Activated B cell treated with CpG ODN at 0.5 μM for 24 hours (primary cell): ENCODE measurements at places on chromosomes 12 and 14.

- H3K4me1 ChIP-seq, result no peaks in the 10 kb centered on the region
- H3K4me3 ChIP-seq, result no peak overlapping the region
- H3K27me3 ChIP-seq, result peaks cover 1% of the 10 kb centered on the region
- no peak overlapping the region for H3K27ac ChIP-seq
- H3K36me3 ChIP-seq, result no peaks in the 10 kb centered on the region
These were observed 13.2 kb upstream of the SERPINA3 start for GRCh38 chr14:94598816-94599655.

GRCh38 chr14:72450473-72451044, 443.3 kb downstream of the DPF3 start:
- DNase-seq, result no peak
- no peaks in the 10 kb centered on the region for H3K27me3 ChIP-seq

DNA sequence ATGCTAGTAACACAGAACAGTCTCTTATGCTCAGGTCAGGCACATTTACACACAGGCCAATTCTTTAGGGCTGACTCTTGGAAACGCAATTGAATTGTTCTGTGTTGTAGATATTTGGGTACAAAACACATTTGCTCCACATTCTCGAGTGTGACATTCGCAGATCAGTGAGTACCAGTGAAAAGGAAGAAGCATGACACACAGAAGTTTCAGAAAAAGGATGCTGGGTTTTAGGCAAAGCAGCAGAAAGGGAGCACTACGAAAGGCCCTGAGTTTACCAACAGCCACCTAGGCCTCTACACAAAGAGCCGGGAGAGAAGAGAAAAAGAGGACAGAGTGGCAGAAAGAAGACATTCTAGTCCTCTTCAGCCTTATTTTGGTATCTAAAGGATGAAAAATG, 254.4 kb upstream of the BTG1 start:
- peak overlapping the region; percentile 93 for H3K27ac ChIP-seq
- H3K27me3 ChIP-seq, result no peaks in the 10 kb centered on the region
- no peaks in the 10 kb centered on the region for H3K36me3 ChIP-seq
- peaks cover 89% of the 10 kb centered on the region for H3K4me1 ChIP-seq
- peak overlapping the region; percentile 29 for H3K4me3 ChIP-seq

DNA sequence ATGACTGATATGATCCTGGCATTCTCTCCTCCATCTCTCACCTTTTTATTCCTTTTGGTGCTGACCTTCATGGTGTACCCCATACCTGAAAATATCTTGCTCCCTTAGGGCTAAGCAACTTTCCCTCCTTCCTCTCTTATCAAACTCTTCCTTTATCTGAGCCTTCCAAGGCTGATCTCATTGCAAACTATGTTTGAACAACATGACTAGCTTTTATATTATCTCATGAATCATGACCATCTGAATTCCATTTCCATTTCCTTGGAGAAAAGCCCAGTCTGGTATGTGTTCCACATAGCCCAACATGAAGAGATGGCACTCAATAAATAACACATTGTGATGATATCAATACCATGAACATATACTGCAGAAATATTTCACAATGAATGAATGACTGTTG, 111.6 kb downstream of the TSPAN8 start:
- H3K4me3 ChIP-seq, result no peak overlapping the region
- H3K27ac ChIP-seq, result no peak overlapping the region
- no peaks in the 10 kb centered on the region for H3K27me3 ChIP-seq
- no peaks in the 10 kb centered on the region for H3K36me3 ChIP-seq
- no peaks in the 10 kb centered on the region for H3K4me1 ChIP-seq

DNA sequence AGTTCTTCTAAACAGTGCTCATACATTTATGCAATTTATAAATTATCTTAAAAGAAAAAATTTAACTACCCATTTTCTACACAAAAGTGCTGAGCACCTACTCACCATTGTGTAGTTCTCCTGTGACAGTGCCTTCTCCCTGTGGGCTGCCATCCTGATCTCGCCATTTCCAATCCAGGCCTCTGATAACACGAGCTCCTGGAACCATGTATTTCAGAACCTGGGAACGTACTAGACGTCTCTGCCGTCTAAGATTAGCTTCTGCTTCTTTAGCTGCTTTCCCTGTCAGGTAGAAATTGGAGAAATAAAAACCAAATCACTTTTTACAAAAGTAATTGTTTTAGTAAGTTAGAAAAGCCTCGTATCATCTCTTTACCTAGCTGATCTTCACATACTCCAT, 74.5 kb downstream of the HECTD1 start:
- H3K36me3 ChIP-seq, result peaks cover 74% of the 10 kb centered on the region
- DNase-seq, result no peak
- peaks cover 11% of the 10 kb centered on the region for H3K4me1 ChIP-seq

DNA sequence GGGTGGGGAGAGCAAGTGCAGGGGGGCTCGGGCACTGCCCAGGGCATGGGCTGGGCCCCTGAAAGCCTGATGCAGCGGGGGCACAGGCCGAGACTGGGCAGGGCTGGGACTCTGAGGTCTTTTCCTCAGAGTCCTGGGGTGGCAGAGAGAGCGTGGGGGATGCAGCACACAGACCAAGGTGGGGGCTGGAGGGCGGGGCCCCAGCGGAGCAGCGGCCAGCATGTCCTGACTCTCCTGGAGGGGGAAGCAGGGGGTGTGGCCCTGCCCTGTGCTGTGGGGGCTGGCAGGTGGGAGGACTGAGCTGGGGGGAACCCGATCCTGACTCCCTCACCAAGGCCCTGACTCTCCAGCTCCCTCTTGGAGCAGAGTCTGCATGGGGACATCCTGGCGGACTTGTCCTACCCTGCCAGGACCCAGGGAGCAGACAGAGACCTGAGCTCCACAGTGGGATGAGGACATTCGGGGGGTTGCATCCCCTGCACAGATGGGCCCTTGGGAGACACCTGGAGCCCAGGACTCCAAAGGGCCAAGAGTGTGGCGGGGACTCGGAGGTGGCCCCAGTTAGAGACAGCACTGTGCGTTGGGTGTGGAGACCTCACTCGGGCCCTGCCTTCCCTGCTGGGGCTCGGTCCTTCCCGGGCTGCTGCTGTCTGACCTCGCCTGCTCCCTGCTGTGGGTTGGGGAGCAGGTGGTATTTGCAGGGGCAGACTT, 326.1 kb downstream of the TMEM121 start:
- peaks cover 74% of the 10 kb centered on the region for H3K36me3 ChIP-seq
- H3K4me3 ChIP-seq, result no peak overlapping the region
- peaks cover 58% of the 10 kb centered on the region for H3K4me1 ChIP-seq
- H3K27me3 ChIP-seq, result no peaks in the 10 kb centered on the region
- H3K27ac ChIP-seq, result peak overlapping the region; percentile 99

DNA sequence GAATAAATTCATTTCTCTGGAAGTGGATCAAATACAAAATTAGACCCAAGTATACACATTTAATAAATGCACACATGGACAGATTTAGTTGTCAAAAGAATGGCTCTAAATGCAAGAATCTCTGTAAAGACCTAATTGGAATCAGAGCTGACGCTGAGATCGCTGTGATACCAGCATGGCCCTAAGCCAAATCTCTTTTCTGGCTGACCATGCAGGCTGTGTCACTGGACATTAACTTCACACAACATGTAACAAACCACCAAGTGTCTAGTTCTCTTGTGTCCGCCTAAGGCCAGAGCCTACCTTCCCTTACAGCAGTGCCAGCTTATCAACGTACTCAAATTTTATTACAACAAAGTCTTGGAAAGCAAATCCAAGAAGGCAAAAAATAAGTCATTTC, 127.5 kb downstream of the MED13L start:
- no peak overlapping the region for H3K4me3 ChIP-seq
- no peaks in the 10 kb centered on the region for H3K36me3 ChIP-seq
- no peaks in the 10 kb centered on the region for H3K27me3 ChIP-seq
- no peak overlapping the region for H3K27ac ChIP-seq

DNA sequence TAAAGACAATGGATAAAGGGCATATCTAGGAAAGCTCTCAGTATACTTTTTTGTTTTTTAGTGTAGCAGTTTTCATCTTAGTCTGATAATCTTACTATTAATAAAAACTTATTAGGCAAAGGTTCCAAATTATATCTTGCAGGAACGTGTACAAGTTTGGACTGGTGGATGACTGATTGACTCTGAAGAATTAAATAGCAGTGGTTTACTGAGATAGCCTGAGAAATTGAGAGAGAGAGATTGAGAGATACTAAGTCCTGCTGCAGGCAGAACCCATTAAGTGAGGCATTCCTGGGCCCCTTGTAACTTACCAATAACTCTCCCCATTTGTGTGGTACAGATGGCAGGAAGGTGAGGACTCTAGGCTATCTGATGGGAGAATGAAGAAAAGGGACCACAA, 80.2 kb upstream of the SLC38A2 start:
- H3K27me3 ChIP-seq, result no peaks in the 10 kb centered on the region
- no peak for DNase-seq

DNA sequence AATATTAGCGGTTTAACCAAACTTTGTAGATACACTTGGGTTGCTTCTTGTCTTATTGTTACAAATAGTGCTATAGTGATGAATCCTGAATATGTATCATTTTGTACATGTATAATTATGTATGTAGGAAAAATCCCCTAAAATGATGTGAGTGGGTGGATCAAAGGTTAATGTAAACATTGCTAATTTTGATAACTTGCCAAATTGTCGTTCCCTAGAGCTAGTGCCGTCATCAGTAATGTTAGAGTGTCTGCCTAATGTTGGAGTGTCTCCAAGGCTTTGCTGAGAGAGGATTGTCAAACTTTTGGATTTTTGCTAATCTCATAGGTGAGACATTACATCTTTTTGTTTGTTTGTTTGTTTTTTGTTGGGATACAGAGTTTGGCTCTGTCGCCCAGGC, 44.4 kb downstream of the AEBP2 start:
- no peaks in the 10 kb centered on the region for H3K27me3 ChIP-seq
- no peak overlapping the region for H3K27ac ChIP-seq
- DNase-seq, result no peak
- peaks cover 30% of the 10 kb centered on the region for H3K4me1 ChIP-seq
- peaks cover 81% of the 10 kb centered on the region for H3K36me3 ChIP-seq
- H3K4me3 ChIP-seq, result no peak overlapping the region

- H3K36me3 ChIP-seq, result no peaks in the 10 kb centered on the region
- H3K4me1 ChIP-seq, result no peaks in the 10 kb centered on the region
- no peak overlapping the region for H3K27ac ChIP-seq
- no peak overlapping the region for H3K4me3 ChIP-seq
- H3K27me3 ChIP-seq, result no peaks in the 10 kb centered on the region
These were observed 146.3 kb downstream of the CAND1 start for GRCh38 chr12:67415473-67415872.

GRCh38 chr14:23653051-23653450, 16.9 kb downstream of the DHRS2 start:
- H3K27ac ChIP-seq, result no peak overlapping the region
- DNase-seq, result no peak
- H3K36me3 ChIP-seq, result no peaks in the 10 kb centered on the region
- H3K27me3 ChIP-seq, result no peaks in the 10 kb centered on the region
- H3K4me3 ChIP-seq, result no peak overlapping the region

DNA sequence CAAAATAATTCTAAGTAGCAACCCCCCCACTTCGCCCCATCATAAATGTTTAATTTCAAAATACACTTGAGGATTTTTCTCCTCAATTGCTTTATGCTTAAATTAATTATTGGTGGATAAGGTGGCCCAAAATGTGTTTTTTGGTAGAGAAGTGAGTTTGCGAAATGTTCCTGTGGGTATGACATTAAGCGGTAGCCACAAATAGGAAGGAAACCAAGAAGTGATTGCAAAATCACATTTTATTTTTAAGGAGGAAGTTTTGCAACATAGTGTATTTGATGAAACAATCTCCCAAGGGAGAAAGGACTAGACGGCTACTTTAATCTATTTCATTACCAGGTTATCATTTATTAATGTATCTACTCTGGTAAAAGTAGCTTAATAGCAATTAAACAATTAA, 25.5 kb downstream of the SLC25A3 start:
- DNase-seq, result no peak
- H3K4me3 ChIP-seq, result no peak overlapping the region
- H3K4me1 ChIP-seq, result peaks cover 10% of the 10 kb centered on the region
- H3K27me3 ChIP-seq, result no peaks in the 10 kb centered on the region
- H3K27ac ChIP-seq, result no peak overlapping the region

DNA sequence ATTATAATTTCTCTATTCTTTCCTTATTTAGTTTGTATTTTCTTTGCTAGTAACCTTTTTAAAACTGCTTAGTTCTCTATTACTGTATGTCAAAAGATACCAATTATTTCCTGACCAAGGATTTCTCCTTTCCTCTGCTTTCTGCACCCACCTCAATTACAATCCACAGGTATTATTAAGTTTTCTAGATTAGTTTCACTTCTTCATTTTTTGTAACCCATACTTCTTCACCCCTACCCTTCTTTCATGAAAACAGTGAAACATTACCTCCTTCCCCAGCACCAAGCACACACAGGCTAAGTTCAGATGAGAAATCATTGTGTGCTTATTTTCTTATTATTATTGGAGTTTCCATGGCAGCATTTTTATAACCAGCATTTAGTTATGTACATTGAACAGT, 318.5 kb upstream of the MDGA2 start:
- H3K36me3 ChIP-seq, result no peaks in the 10 kb centered on the region
- no peaks in the 10 kb centered on the region for H3K4me1 ChIP-seq
- H3K4me3 ChIP-seq, result no peak overlapping the region
- no peak for DNase-seq
- no peaks in the 10 kb centered on the region for H3K27me3 ChIP-seq
- no peak overlapping the region for H3K27ac ChIP-seq

DNA sequence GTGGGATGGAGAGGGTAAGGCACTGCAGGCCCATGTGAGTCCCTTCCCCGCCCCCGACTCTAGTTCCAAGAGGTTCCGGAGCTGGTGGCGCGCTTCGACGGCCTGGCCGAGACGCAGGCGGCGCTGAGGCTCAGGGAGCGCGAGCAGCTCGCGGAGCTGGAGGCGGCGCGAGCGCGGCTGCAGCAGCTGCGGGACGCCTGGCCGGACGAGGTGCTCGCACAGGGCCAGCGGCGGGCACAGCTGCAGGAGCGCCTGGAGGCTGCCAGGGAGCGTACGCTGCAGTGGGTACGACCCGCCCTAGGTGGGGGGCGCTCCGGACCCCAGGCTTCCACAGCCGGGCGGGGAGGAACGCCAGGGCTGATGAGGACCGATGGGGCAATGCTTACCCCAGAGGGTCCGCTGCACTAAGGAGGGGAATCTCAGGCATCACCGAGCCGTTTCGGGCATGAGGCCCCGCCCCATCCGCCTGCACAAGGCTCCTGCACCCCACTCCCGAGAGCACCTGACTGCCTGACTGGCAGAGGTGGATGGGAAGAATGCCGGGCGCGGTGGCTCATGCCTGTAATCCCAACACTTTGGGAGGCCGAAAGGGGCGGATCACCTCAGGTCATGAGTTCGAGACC, 4.9 kb downstream of the CFAP73 start:
- H3K27ac ChIP-seq, result no peak overlapping the region
- H3K36me3 ChIP-seq, result peaks cover 30% of the 10 kb centered on the region
- H3K4me1 ChIP-seq, result peaks cover 24% of the 10 kb centered on the region
- H3K27me3 ChIP-seq, result peaks cover 8% of the 10 kb centered on the region
- DNase-seq, result no peak

- H3K4me3 ChIP-seq, result no peak overlapping the region
- peaks cover 2% of the 10 kb centered on the region for H3K4me1 ChIP-seq
- H3K27ac ChIP-seq, result no peak overlapping the region
- H3K36me3 ChIP-seq, result peaks cover 3% of the 10 kb centered on the region
- DNase-seq, result no peak
These were observed 192.4 kb downstream of the PELI2 start for GRCh38 chr14:56310643-56311042.

DNA sequence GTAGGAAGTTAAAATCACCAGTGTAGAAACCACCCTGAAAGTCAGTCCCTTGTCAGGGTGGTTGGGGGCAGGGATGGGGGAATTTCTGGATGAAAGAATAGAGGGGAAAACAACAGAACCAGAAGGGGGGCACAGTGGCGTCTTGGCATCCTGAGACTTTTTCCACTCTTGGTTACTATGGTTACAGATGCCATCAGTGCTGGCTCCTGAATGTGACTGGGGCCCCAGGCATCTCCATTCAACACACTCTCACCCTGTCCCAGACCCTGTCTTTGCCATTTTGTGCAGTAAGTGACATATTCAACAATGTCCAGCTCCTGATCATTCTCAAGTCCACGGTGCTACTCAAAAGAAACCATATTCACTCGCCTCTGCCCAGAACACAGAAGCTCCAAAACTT, 11.3 kb downstream of the KCNK10 start:
- no peak overlapping the region for H3K4me3 ChIP-seq
- H3K4me1 ChIP-seq, result no peaks in the 10 kb centered on the region
- DNase-seq, result no peak
- H3K27me3 ChIP-seq, result peaks cover 13% of the 10 kb centered on the region
